Renal pelvis (tissue), 12 donors: ENCODE measurements at places on chromosomes 2 and 18. TPM values are rescaled to one million over a fixed set of nuclear protein-coding genes. Genes with fewer than 3 reads are reported as not detected.

- no peak for DNase-seq
Measured at GRCh38 chr2:46569766-46570165, 90.4 kb downstream of the TMEM247 start.

GRCh38 chr2:8679827-8680731 is 1.8 kb upstream of the ID2 start:
- peak; percentile 75 for DNase-seq

CROCC2 gene
- polyA plus RNA-seq: 0.04 TPM

GRCh38 chr2:77086051-77086450 is 436.1 kb downstream of the LRRTM4 start:
- no peak for DNase-seq

VAMP5 gene
- polyA plus RNA-seq: 44.5 TPM

DNA sequence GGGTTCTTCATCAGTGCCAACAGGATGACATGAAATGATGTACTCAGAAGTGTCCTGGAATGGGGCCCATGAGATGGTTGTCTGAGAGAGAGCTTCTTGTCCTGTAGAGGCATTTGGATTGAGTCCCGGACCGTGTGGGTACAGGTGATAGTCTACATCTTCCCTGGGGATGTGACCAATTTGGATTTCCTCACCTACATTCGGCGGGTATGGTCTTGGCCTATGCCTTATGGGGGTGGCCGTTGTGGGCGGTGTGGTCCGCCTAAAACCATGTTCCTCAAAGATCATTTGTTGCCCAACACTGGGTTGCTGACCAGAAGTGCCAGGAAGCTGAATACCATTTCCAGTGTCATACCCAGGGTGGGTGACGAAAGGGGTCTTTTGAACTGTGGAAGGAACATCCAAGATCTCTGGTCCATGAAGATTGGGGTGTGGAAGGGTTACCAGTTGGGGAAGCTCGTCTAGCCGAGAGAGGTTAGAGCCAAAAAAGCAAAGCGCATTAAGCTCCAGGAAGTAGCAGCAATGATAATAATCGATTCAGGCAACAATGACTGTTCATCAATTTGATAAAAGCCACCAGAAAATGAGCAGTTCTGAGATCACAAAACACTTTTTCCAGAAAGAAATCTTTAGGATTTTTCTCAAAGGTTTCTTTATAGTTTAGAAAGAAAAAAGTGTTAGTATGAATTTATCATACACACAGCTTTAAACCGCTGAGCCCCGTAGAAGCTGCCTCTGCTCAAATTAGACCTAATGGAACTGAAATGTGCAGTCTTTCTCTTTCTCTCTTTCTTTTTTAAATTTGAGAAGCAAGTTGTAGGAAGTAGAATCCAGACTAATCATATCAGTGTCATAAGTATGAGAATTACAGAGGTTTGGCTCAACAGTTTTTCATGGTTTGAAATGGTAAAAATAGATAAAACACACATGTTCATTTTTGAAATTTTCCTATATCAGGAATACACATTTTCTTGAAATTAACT is 60.3 kb downstream of the ATIC start:
- DNase-seq: no peak

- no peak for DNase-seq
Measured at GRCh38 chr2:196145256-196145655, 26.1 kb downstream of the STK17B start.

GRCh38 chr2:162462911-162463310 is 119.0 kb downstream of the GCA start:
- no peak for DNase-seq

DNA sequence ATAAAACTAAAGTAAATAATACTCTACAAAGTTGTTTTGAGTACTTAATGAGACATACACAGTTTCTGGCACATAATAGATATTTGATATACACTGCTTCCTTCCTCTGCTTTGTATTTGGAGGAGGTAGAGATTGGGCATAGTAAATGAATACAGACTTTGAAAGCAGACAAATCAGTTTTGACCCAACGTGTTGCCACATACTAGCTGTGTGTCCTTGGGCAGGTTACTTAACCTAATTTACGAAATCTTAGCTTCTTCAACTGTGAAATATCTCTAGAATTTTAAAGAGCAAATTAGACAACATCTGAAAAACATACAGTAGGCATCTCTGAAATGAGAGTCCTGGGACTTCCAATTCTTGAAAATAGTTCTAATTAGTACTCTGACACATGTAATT is 425.4 kb downstream of the TGIF1 start:
- DNase-seq: no peak

DNA sequence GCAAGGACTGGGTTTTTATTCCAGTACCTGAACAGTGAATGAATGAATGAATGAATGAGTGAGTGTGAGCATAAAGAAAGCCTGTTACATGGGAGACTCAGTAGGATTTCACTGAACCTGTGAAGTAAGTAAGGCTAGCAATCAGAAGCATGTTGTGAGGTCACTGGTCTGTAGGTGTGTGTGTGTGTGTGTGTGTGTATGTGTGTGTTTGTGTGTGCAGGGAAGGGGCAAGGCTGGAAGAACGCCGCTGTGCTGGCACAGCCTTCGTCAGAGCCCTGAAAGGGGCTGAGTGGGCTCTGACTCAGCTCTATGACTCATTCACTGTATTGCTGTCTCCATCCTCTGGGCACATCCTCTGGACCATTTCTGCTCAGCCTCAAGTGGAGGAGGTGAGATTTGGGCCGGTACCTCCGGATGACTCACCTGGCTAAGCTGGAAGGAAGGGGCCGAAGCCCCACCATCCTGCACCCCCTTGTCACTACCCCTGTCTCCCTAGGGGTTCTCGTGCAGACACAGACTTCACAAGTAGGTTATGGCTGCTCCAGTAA is 51.4 kb upstream of the MRPL33 start:
- no peak for DNase-seq

DNA sequence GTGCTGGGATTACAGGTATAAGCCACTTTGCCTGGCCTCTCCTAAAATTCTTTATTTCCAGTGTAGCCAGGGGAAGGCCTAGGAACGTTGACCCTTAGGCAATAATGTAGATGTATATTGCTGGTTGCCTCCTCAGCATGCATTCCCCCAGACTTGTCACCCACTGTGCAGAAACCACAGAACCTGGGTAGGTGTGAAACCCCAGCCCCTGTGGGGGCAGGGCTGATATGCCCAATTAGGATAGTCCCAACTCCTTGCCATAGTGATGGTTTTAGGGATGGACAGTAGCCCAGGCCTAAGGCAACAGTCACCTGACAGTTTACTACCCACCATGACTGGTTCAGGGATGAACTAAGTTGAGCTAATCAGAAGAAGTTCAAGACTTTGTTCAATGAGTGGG is 57.7 kb downstream of the TMEM247 start:
- DNase-seq: no peak

- no peak for DNase-seq
Measured at GRCh38 chr2:205717999-205718398, 35.7 kb downstream of the NRP2 start.

MRO gene
- 2.9 TPM for polyA plus RNA-seq

- DNase-seq: no peak
Measured at GRCh38 chr2:69177063-69177771, 164.2 kb downstream of the ANTXR1 start.

- DNase-seq: no peak
Measured at GRCh38 chr2:216791303-216791702, 68.6 kb downstream of the TNP1 start.

DHRS9 gene
- polyA plus RNA-seq: 0.80 TPM

CXCR4 gene
- 49.5 TPM for polyA plus RNA-seq

- DNase-seq: no peak
Measured at GRCh38 chr2:238423561-238424312, 3.0 kb upstream of the ASB1 start.

DNA sequence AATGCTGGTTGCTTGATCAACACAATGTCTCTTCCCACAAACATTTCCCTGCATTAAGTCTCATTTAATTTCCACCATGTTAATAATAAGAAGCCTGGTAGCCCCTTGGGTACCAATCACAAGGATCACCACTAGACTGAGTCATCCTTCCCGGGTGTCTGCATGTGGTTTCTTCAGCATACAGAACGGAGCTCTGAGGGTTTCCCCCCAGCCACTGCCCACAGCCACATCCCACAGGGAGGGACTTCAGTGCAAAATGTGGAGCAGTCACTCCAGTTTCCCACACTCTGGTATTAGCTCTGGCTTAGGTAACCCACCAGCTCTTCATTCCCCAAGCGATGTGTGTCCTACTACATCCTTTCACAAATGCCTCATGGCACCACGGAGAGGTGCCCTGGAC is 42.7 kb upstream of the POLE4 start:
- DNase-seq: no peak

NAB1 gene
- 62.0 TPM for polyA plus RNA-seq

EPC2 gene
- 43.7 TPM for polyA plus RNA-seq

DNA sequence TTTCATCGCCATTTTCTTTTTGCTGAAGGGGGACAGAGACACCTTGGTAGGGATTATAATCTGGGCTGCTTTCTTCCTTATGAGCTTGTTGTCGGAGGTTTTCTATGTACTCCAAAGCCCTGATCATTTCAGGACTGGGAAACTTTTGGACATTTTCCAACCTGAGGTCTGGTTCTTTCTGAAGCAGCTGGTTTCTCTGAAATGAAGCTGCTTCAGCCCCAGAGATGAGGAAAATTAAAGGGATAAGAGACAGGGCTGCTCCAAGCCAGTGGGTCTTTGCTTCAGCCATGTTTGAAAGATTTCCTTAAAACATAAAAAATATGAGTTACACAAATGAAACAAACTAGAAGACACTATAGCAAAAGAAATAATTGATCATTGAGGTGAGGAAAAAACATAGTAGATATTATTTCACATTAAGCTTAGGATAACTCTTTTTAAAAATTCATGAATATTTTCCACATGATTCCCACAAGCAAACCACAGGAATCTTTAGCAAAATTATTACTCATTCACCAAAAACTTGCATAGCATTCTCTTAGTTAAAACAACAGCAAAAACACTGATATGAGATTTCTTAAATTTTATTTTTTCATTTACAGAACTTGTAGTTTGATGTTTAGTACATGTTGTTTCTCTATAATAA is 3.0 kb downstream of the SCG2 start:
- DNase-seq: no peak

- DNase-seq: no peak
Measured at GRCh38 chr2:67234440-67234839, 162.7 kb upstream of the ETAA1 start.

DNA sequence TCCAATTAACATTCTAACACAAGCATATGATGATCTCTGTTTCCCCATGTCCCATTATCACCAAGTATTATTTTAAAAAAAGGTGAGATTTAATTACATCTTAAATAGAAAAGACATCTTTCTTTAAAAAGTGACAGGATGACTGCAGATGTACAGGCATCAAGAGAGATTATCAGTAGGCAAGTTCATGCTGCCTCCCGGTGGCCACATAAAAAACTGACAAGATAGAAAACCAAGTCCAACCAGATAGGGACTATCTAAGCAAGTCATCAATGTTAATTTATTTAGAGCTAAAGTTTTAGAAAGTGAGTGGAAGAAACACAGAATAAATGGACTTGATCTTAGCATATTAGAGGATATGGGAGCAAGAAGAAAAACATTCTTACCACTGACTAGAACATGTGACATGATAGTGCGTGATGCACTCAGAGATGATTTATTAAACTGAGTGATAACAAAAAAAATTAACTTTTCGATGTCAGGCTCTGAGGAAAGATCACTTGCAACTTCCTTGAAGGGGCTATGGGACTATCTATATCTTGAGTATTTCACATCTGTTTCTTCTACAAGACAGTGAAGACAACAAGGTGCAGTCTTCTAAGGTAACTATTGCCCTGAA is 5.4 kb upstream of the TDRD15 start:
- DNase-seq: peak; percentile 34

GKN1 gene
- not detected for polyA plus RNA-seq

INPP1 gene
- 14.1 TPM for polyA plus RNA-seq

MFF gene
- polyA plus RNA-seq: 144 TPM

DNA sequence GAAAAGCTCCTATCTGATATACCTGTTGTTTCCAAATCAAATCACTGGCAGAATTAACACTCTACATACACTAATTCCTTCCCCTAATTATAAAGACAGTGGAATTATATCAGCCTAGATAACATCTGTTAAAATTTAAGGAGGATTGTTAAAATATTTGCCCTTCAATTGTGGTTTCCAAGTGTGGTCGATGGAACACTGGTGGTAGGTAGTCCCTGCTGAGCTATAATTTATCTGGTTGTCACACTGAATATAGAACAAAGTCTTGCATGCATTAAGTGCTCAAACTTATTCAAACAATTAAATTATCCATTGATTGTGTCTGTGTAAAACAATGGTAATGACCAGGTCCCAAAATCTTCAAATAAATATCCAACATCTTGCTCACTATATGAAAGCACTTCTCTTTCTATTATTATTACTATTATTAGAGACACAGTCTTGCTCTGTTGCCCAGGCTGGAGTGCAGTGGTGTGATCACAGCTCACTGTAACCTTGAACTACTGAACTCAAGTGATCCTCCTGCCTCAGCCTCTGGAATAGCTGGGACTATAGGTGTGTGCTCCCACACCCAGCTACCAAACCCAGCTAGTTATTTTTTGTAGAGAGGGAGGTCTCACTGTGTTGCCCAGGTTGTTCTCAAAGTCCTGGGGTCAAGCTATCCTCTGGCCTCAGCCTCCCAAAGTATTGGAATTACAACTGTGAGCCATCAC is 12.0 kb downstream of the CDH2 start:
- DNase-seq: no peak

DNA sequence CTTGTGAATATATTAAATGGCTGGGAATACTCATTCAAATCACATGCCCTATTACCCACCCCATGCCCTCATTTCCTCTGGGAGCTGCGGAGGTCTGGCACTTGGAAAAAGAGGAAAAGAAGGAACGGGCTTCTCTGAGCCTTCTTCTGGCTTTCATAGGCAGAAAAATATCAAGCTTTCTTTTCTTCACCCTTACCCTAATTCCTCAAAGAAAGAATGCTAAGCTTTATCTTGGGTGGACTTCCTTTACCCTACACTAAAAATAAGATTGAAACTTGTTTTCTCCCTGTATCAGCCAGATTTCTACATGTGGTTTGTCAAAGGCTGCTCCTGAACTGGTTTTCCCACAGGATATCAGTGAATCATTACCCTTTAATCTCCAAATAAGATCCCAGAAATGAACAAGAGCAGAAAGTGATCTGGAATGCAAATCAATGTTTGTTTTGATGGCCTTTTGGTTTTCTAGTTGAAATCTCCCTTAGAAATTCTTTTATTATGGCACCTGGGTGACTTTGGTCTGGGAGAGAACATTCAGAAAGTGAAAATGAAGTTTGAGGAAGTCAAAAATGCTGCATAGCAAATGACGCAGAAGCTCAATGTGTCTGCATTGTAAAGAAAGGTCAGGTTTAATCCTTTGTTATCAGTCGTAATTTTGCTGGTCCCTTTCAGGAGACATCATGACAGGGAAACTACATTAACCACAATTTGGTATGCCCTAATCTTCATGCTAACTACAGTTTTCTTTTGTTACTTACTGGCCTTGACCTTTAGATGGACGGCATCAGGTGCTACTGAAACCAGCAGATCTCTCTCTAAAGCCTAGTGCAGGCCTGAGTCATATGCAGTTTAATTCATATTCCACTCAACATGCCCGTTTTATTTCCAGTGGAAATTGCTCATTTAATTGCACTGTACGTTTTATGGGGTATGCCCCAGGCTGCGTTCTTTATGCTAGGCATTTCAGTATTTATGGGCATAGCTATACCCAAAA is 46.6 kb upstream of the HNRNPA3 start:
- no peak for DNase-seq
